ENCODE measurements at places on chromosomes 4 and X.

- no peak for DNase-seq
Observed at GRCh38 chr4:5575941-5576340, 132.4 kb downstream of the EVC2 start.

DNA sequence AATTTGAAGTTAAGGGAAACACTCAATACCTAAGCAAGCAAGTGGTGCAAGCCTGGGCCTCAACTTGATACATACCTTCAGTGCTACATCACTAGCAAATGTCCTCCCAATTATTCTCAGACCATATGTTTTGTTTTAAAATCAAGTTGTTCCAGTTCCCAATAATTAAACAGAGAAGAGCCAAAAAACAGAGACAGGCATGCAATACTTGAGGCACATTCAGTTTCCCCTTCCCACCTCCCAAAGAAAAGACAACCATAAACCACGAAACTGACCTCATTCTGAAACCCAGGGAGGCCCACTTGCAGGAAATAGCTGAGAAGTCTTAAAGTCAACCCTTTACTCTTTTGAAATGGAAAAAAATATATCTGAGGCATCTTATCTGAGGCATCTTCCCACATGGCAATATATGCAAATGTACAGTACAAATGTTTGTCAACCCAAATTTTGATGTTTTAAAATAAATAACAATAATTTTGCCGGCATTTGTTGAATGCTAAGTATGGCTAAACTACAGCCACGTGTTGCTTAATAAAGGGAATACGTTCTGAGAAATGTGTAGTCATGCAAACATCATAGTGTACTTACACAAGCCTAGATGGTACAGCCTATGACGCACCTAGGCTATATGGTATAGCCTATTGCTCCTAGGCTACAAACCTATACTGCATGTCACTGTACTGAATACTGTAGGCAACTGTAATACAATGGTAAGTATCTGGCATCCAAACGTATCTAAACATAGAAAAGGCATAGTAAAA lies 147.5 kb downstream of the TSPAN5 start:
- DNase-seq: peak; percentile 66

DNA sequence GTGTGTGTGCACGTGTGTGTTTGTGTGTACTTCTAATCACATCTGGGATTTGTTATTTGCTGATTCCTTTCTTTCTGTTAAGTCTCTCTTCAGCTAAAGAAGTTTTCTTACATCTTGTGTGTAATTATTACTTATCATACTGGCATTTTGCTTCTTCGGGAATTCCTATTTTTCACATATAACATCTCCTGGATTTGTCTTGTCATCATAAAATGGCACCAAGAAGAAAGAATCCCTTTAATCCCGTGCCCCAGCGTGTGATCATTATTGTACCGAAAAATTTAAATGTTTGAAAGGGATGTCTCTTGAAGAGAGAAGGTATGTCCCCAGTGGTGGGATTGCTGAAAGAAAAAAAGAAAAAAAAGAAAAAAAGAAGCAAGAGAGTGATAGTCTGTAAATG lies 72.3 kb downstream of the ZFX start:
- no peak for DNase-seq

DNA sequence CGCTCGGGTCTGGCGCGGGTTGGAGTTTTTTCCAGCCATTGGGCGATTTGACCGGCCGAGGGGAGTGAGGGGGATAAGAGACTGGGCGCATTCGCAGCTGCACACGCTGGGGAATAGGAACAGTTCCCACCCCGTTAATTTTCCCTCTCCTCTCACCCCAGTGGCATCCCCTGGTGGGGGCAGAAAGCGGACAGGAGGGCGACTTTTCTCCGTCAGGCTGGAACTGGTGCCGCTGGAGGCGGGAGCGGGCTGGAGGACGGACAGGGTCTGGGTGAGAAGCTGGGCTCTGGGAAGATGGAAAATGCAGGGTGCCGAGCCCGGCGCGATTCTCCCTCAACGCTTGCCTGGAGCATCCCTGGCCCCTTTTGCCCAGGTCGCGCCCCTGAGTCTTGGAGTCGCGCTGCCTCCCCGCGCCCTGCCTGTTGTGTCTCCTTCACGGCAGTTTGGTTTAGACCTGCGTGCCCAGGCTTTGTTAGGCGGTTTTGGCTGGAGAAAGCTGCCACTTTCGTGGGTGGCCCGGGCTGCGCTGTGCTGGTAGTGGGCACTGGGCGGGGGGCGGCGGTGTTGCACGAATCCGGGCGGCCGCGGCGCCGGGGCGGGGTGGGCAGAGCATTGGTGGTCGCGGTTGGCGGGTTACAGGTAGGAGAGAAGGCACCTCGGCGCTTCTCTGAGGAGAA lies 2.0 kb downstream of the ADGRL3 start:
- DNase-seq: no peak

GRCh38 chr4:186021461-186022167 lies 47.3 kb upstream of the TLR3 start:
- peak; percentile 63 for DNase-seq

- no peak for DNase-seq
Observed at GRCh38 chrX:79162076-79162475, 17.6 kb downstream of the GPR174 start.

GRCh38 chr4:82998898-82999297 lies 11.7 kb downstream of the LIN54 start:
- no peak for DNase-seq

- no peak for DNase-seq
Observed at GRCh38 chr4:145723336-145723735, 43.4 kb downstream of the C4orf51 start.

- no peak for DNase-seq
Observed at GRCh38 chr4:2832309-2832980, 11.2 kb upstream of the ADD1 start.

GRCh38 chrX:41616255-41616654 lies 72.5 kb upstream of the GPR34 start:
- no peak for DNase-seq

GRCh38 chrX:125405339-125405738 lies 85.7 kb downstream of the TEX13C start:
- no peak for DNase-seq

- DNase-seq: no peak
Observed at GRCh38 chrX:40167850-40168479, 70.2 kb upstream of the BCOR start.

GRCh38 chr4:139558235-139559088 lies 2.4 kb upstream of the SETD7 start:
- DNase-seq: no peak

DNA sequence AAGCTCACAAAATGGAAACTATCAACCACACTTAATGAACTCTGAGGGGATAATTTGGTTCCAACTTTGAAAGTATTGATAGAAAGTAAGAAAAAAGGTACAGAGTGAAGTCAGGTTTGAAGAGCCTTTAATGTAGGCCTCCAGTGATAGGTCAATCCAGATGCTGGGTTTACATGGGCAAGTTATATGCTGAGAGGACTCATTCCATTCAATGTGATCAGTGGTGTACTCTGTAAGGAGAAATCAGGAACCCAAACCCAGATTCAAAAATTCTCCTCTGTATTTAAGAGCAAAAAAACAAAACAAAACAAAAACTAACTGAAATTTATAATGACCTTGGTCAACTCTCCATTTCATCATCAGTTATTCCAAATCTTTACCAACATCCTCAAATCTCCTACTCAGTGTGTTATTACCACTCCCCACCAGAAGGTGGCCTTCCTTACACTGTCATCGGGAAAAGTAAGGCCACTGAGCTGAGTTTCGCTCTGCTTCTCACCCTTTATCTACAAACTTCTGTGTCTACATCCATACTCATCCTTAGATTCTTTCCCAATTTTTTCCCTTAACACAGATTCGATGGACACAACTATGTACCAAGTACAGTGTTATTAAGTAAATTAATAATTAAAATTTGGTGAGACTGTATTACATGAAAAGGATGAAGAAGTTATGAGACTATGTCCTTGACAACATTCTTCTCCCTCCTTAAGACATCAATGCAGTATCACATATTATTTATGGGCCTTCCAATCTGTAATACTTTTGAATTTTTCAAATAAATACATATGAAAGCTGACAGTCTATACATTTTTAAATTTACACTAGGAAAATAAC lies 88.3 kb downstream of the ZAR1 start:
- peak; percentile 69 for DNase-seq

DNA sequence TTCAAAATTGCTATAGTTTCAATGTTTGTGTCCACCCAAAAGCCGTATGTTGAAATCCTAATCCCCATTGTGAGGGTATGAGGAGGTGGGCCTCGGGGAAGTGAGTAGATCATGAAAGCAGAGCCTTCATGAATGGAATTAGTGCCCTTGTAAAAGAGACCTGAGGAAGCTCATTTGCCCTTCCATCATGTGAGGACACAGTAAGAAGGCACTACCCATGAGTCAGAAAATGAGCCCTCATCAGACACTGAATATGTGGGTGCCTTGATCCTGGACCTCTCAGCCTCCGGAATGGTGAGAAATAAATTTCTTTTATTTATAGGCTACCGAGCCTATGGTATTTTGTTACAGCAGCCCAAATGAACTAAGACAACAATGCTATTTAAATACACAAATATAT lies 57.7 kb upstream of the EFHC2 start:
- DNase-seq: no peak

- DNase-seq: no peak
Observed at GRCh38 chr4:130648570-130648969, 1552.6 kb downstream of the C4orf33 start.

DNA sequence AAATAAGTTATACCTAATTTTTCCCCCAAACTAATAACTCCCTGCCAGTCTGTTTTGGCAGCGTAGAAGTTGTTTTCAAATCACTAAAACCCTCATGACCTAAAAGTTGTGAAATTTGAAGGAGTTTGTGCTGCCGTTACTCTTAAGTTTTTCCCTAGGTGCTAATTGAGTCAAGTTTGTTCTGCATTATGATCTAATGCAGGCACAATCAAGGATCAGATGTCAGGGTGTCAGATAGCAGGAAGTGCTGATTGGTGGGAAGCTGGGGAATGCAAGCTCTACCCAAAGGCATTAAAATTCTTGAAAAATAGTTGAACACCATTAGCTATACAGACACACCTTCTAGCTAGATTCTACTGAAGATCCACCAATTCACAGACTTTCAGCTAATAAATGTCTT lies 51.9 kb downstream of the ARX start:
- no peak for DNase-seq

DNA sequence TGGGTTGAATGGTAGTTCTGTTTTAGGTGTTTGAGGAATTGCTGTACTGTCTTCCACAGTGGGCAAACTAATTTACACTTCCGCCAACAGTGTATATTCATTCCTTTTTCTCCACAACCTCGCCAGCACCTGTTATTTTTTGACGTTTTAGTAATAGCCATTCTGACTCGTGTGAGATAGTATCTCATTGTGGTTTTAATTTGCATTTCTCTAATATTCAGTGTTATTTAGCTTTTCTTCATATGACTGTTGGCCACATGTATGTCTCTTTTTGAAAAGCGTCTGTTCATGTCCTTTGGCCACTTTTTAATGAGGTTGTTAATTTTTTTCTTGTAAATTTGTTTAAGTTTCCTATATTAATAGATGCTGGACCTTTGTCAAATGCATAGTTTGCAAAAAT lies 26.9 kb upstream of the WDR17 start:
- DNase-seq: no peak

GRCh38 chr4:24489870-24490269 lies 94.5 kb downstream of the DHX15 start:
- no peak for DNase-seq

- no peak for DNase-seq
Observed at GRCh38 chr4:121597346-121597934, 99.3 kb downstream of the ANXA5 start.

- DNase-seq: no peak
Observed at GRCh38 chr4:77232653-77233052, 75.6 kb downstream of the CCNG2 start.

DNA sequence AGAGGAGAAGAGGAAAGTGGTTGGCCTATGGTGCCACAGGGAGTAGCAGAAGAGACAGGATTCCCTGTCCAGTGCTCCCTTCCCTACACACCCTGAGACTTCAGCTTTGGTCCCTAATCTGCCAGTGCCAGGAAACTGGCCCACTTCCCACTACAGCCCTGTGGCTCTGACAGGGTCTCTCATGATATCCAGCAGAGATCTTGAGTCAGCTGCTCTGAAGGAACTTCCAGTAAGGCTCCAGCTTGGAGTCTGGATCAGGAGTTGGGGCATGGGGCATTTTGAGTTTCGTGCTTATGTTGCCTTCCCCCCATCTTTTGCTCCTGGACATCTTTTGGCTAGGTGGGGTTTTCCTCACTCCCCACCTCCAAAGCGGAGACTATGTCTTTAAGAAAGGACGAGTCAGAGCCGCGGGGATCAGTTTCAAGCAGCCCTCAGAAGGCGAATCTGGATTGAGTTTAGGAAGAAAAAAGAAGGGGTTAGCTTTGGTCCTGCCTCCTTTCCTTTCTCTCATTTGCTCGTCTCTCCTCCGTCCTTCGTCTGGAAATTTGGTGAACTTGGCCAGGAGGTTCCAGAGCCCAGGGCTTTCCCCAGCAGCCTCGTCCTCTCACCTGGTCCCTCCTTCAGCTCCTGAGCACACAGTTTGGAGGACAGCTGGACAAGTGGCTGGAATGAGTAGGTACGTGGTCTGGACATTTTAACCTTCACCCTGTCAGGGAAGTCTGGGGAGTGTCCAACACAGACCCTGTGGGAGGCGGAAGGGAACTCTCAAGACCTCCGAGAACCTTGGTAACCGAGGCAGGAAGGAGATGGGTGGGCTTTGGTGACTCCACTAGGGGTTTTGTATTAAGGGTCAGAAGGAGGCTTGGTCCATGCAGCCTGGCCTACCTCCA lies 104.4 kb downstream of the RTL5 start:
- no peak for DNase-seq

DNA sequence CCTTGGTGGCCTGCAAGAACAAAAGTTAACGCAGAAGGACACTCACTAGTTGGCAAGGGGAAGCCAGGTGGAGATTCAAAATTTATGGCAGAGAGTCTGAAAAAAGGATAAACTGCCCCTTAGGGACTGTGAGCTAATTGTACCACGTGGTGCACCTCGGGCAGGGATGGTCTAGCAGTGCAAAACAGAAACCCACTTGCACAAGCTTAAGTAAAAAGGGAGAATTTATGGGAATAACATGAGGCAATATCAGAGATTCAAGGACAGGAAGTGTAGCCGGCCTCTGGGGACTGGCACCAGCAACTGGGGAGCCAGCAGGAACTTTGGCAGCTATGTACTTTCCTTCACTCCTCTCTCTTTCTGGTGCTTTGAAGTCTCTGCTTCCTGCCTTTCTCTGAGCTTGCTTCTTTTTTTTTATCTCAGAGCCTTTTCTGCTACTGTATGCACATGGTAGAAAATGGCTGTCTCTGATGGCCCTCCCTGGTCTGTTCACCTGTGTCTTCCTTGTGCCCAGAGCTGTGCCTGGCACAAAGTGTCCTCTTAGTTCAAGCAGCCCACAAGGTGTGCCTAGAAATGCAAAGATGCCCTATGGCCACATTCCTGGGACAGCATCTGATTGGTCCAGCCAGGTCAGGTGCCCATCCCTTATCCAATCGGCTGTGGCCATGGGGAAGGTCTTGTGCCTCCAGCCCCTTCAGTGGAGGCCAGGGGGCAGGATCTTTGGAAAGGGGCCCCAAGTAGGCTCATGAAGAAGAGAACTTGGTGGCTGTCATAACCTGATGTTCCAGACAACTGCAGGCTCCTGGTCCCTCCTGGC lies 114.8 kb upstream of the ATP6AP2 start:
- DNase-seq: no peak
